Small intestine (tissue), 16 donors: ENCODE measurements at places on chromosomes 7 and 10. TPM values are rescaled to one million over a fixed set of nuclear protein-coding genes. Genes with fewer than 3 reads are reported as not detected.
A peak's percentile ranks its signal among the peaks of the same experiment; 100 is the strongest.

DNA sequence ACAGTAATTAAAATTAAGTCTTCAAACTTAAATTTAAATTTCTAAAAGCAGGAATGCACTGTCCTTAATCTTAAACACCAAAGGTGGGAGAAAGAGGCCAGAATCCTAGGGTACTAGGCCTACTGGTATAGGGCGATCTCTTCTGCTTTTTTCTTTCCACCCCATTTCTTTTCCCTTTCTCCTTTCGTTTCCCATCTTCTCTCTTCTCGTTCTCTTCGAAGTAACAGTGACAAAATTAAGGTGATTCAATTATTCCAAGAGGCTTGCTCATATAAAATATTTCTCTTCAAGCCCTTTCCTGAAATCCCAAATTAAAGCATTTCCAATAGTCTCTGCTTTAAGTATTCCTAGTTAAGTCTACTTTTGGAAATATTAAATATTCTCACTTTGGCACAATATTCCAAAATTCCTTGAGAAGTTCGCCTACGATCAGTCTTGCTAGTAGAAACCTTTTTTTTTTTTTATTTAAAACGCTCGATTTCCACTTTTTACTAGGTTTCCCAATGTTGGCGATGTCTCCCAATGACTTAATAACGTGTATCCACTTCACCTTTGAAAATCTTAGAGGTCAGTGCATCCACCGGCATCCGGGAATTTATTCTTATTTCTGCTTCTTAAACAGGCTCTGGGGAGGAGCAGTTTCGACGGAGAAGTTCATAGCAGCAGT is 765 bp upstream of the LCOR start:
- no peaks in the 10 kb centered on the region for H3K36me3 ChIP-seq
- H3K27me3 ChIP-seq, result no peaks in the 10 kb centered on the region
- peak overlapping the region; percentile 88 for H3K4me3 ChIP-seq
- H3K4me1 ChIP-seq, result peaks cover 28% of the 10 kb centered on the region
- peak overlapping the region; percentile 95 for H3K27ac ChIP-seq

- no peaks in the 10 kb centered on the region for H3K36me3 ChIP-seq
- H3K4me1 ChIP-seq, result peaks cover 7% of the 10 kb centered on the region
- no peak overlapping the region for H3K27ac ChIP-seq
- no peak for DNase-seq
- peak overlapping the region; percentile 53 for H3K4me3 ChIP-seq
Observed at GRCh38 chr10:125162120-125162931, 2.0 kb upstream of the CTBP2 start.

NUTM2D gene
- 2.2 TPM for polyA plus RNA-seq

- no peaks in the 10 kb centered on the region for H3K36me3 ChIP-seq
- peaks cover 19% of the 10 kb centered on the region for H3K4me1 ChIP-seq
- peak overlapping the region; percentile 66 for H3K27ac ChIP-seq
- H3K27me3 ChIP-seq, result no peaks in the 10 kb centered on the region
- DNase-seq, result peak; percentile 81
- no peak overlapping the region for H3K4me3 ChIP-seq
Observed at GRCh38 chr10:22615819-22616499, 98.4 kb downstream of the PIP4K2A start.

GRCh38 chr7:133290041-133290440 is 37.2 kb downstream of the EXOC4 start:
- H3K4me3 ChIP-seq, result no peak overlapping the region
- no peak overlapping the region for H3K27ac ChIP-seq
- H3K27me3 ChIP-seq, result no peaks in the 10 kb centered on the region
- peaks cover 8% of the 10 kb centered on the region for H3K36me3 ChIP-seq
- no peak for DNase-seq

DNA sequence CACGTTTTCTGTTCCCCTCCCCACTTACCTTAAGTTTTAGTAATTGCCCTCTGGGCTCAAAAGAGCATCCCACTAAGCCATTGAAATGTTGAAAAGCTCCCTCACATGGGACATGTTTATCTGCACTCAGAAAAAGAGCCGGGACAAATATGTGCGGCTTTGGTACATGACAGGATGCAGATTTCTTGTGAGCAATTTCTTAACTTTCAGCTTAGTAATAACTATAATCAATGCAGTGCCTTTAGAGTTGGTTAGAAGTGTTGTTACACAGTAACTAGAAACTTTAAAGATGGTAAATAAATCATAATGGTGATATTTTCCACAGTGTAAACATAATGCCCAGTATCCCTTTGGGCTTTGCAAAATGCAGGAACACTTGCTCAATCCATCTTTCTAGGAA is 89.2 kb downstream of the ZNF365 start:
- no peak overlapping the region for H3K27ac ChIP-seq
- DNase-seq, result no peak
- H3K27me3 ChIP-seq, result no peaks in the 10 kb centered on the region
- no peaks in the 10 kb centered on the region for H3K4me1 ChIP-seq
- H3K4me3 ChIP-seq, result no peak overlapping the region

- no peaks in the 10 kb centered on the region for H3K27me3 ChIP-seq
- DNase-seq, result no peak
- no peak overlapping the region for H3K4me3 ChIP-seq
- no peaks in the 10 kb centered on the region for H3K4me1 ChIP-seq
- no peak overlapping the region for H3K27ac ChIP-seq
Observed at GRCh38 chr10:95346715-95347401, 56.1 kb upstream of the PDLIM1 start.

PIP4K2A gene
- 4.5 TPM for polyA plus RNA-seq

GRCh38 chr10:69898524-69898923 is 96.8 kb downstream of the COL13A1 start:
- H3K4me1 ChIP-seq, result no peaks in the 10 kb centered on the region
- H3K27me3 ChIP-seq, result no peaks in the 10 kb centered on the region
- no peaks in the 10 kb centered on the region for H3K36me3 ChIP-seq
- peak overlapping the region; percentile 50 for H3K27ac ChIP-seq
- no peak overlapping the region for H3K4me3 ChIP-seq

GRCh38 chr10:60872451-60872850 is 71.5 kb downstream of the RHOBTB1 start:
- H3K4me1 ChIP-seq, result no peaks in the 10 kb centered on the region
- H3K4me3 ChIP-seq, result no peak overlapping the region
- H3K27ac ChIP-seq, result no peak overlapping the region

- H3K36me3 ChIP-seq, result no peaks in the 10 kb centered on the region
- H3K27me3 ChIP-seq, result no peaks in the 10 kb centered on the region
- no peaks in the 10 kb centered on the region for H3K4me1 ChIP-seq
- no peak for DNase-seq
Observed at GRCh38 chr10:18279173-18279572, 138.9 kb downstream of the CACNB2 start.

RBP4 gene
- polyA plus RNA-seq, result 1.6 TPM

GRID2IP gene
- 0.22 TPM for polyA plus RNA-seq

DNA sequence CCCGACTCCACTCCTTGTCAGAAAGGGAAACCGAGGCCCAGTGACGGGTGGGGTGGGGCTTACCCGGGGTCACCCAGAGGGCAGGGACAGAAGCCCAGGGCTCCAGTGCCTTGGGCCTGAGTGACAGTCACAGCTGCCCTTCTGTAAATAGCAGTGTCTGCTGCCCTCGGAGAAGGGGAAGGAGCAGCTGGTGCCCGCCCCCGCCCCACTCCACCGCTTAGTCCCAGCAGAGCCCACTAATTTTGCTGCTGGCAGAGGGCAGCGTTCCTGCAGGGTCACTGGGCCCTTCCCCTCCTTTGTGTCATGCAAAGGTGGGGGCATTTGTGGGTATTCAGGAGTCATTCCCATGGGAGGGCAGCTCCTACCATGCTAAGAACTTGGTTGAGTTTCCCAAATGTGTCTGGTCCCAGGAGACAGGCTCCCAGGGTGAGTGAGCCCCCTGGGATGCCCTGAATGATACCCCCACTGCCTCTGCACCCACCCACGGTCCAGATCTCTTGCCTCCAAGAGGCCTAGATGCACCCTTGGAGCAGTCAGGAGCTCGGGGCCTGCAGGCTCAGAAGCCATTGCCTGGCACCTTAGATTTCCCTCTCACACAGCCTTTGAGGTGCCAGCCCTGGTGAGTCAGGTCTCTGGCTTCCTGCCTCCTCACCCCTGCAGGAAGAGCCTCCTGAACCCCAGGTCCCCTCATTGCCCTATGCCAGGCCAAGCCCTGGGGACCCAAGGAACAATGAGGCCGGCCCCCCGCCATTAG is 17.2 kb downstream of the SH2B2 start:
- DNase-seq, result no peak
- H3K4me1 ChIP-seq, result no peaks in the 10 kb centered on the region
- no peak overlapping the region for H3K27ac ChIP-seq
- H3K36me3 ChIP-seq, result no peaks in the 10 kb centered on the region

DNA sequence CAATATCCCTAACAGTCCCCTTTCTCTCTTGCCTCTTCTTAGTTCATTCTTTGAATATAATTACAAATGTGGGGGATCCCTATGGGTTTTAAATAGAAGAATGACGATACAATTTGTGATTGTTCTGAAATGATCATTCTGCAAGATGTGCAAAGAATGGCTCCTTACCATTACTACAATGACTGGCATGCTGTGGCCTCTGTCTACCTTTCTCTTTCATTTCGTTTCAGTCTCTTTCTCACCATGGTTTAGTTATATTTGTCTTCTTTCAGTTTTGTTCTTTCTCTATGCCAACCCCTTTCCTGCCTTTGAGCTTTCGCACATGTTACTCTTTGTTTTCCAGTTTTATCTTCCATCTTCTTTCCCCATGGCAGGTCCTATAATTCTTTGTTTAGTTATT is 176.5 kb downstream of the SUGCT start:
- H3K4me1 ChIP-seq, result no peaks in the 10 kb centered on the region
- H3K36me3 ChIP-seq, result no peaks in the 10 kb centered on the region
- H3K27me3 ChIP-seq, result no peaks in the 10 kb centered on the region
- H3K27ac ChIP-seq, result no peak overlapping the region
- DNase-seq, result no peak
